Muscle of back (tissue), 13 donors: ENCODE measurements at places on chromosomes 7 and 10. TPM values are rescaled to one million over a fixed set of nuclear protein-coding genes. Genes with fewer than 3 reads are reported as not detected.
A peak's percentile ranks its signal among the peaks of the same experiment; 100 is the strongest.

DNA sequence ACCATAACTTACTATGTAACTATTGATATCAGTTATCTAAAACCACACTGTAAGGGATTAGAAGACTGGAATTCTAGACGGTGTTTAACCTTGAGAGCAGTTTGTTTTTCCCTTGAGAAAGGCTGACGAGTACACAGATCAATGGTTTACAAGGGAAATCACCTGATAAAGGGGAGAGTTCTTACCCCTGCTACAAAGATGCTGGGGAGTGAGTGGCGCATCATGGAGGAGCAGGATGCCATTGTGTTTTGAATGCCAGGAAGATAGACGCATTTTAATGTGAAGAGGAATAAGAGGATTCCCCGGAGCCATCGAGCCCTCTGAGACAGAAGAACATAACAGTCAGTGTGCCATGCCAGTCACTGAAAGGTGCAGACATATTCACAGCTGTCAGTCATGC is 145.2 kb downstream of the PKD1L1 start:
- no peak for DNase-seq

The RGR gene
- 14.2 TPM for polyA plus RNA-seq

The FAM237B gene
- not detected for polyA plus RNA-seq

The ASNS gene
- polyA plus RNA-seq, result 25.2 TPM

- no peak for DNase-seq
Observed at GRCh38 chr7:81003326-81003725, 84.5 kb upstream of the SEMA3C start.

DNA sequence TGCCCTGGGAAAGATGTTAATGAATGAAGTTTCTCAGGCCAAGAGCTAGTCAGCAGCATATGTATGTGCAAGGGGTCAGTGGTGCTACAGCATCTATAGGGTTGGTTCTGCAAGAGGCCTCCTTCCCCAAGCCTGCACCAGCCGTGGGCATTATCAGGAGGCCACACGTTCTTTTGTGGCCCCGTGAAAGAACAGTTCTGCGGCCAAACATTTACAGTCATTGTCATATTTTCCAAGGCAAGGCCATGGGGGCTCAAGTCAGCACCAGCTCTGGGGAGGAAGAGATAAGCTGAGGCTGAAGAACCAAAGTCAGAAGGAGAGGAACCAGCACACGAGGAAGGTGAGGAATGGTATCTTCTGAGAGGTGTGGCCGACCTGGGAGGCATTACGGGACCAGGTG is 54.4 kb upstream of the TMEM72 start:
- DNase-seq, result no peak

- no peak for DNase-seq
Observed at GRCh38 chr10:63703740-63704345, 182.6 kb downstream of the REEP3 start.

The FAM131B gene
- polyA plus RNA-seq, result 1.6 TPM

GRCh38 chr7:13414661-13415107 is 574.8 kb downstream of the ETV1 start:
- peak; percentile 30 for DNase-seq

- DNase-seq, result no peak
Observed at GRCh38 chr7:16509829-16510228, 16.8 kb upstream of the LRRC72 start.

GRCh38 chr10:102004376-102004775 is 51.6 kb downstream of the ARMH3 start:
- no peak for DNase-seq

- DNase-seq, result no peak
Observed at GRCh38 chr10:104139221-104139620, 17.2 kb downstream of the SFR1 start.

The GIMAP5 gene
- 8.6 TPM for polyA plus RNA-seq

DNA sequence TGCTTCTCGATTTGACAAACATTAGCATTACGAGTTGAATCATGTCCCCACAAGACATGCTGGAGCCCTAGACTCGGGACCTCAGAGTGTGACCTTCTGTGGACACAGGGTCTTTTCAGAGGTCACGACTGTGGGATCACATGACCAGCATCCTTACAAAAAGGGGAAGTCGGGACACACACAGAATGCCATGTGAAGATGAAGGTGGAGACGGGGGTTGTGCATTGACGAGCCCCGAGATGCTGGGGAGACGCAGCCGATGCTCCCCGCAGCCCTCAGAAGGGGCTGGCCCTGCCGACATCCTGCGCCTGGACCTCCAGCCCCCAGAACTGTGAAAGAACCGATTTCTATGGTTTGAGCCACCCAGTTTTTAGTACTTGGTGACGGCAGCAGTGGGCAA is 7.5 kb downstream of the ZFAND2A start:
- DNase-seq, result no peak

- DNase-seq, result no peak
Observed at GRCh38 chr7:100680576-100681271, 7.2 kb downstream of the GNB2 start.

The ABCC2 gene
- polyA plus RNA-seq, result 0.68 TPM

GRCh38 chr10:130500261-130501000 is 364.2 kb downstream of the GLRX3 start:
- no peak for DNase-seq

The SLC26A5 gene
- not detected for polyA plus RNA-seq
